ENCODE measurements at places on chromosomes 2 and 18. TPM values are rescaled to one million over a fixed set of nuclear protein-coding genes. Genes with fewer than 3 reads are reported as not detected.

The SERPINB4 gene
- polyA plus RNA-seq = not detected

The ST8SIA5 gene
- polyA plus RNA-seq = 0.19 TPM

The SMC6 gene
- polyA plus RNA-seq = 57.4 TPM

The SLC66A2 gene
- polyA plus RNA-seq = 20.2 TPM

The DNAJC5G gene
- not detected for polyA plus RNA-seq

The SIX2 gene
- not detected for polyA plus RNA-seq

The VAMP5 gene
- 25.3 TPM for polyA plus RNA-seq

The LBX2 gene
- polyA plus RNA-seq = 0.20 TPM

The CDKL4 gene
- polyA plus RNA-seq = not detected

The COL6A3 gene
- 0.16 TPM for polyA plus RNA-seq

The PXDN gene
- polyA plus RNA-seq = 0.54 TPM

The UGT1A10 gene
- polyA plus RNA-seq = not detected

The MC4R gene
- polyA plus RNA-seq = not detected

The PAIP2B gene
- polyA plus RNA-seq = 0.42 TPM

The SLC5A7 gene
- polyA plus RNA-seq = not detected

The DSG1 gene
- 3.7 TPM for polyA plus RNA-seq

The MGAT4A gene
- polyA plus RNA-seq = 18.4 TPM

The CFC1 gene
- polyA plus RNA-seq = not detected

The CRYGD gene
- polyA plus RNA-seq = not detected

The INHA gene
- polyA plus RNA-seq = not detected

The REG3A gene
- not detected for polyA plus RNA-seq

The UGT1A4 gene
- polyA plus RNA-seq = not detected

The IMPACT gene
- polyA plus RNA-seq = 0.42 TPM

The ASXL3 gene
- polyA plus RNA-seq = not detected
